ENCODE measurements at places on chromosomes 3 and 15.

DNA sequence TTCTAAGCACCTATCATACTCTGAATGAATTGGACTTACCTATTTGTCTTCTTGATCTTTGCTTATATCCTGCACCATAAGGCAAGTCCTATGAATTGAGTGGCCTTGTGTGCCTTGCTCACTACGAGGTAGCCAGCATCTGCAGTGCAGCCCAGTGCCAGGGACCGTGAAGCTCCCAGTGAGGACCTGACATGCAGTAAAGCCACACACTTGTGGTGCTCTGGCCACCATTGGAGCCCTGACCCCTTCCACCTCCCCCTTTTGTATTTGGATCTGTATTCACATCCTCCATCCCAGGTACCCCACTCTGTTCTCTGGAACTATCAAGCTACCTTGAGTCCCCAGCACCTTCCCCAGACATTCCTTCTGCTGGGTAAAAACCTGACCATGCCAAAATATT lies 52.1 kb downstream of the BSN start:
- DNase-seq: no peak

DNA sequence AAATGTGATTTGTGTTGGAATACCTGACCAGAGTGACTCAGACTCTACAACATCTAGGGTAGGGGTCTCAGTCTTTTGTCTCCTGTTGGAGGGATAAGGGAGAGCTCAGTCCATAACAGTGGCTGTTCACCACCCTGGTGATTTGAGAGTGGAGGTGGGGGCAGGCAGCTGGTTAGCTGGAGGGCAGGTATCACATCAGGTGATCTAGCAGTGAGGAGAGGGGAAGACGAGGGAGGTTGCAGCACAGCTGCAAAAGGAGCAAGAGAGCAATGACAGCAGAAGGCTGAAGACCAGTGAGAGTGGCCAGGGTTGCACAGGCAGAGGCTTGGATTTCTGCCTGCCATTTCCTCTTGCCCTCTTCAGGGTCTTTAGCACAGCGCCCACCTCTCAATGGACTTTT lies 38.4 kb downstream of the PLCL2 start:
- no peak for DNase-seq

- no peak for DNase-seq
Observed at GRCh38 chr3:149384911-149385321, 7.5 kb upstream of the TM4SF1 start.

- no peak for DNase-seq
Observed at GRCh38 chr3:31448882-31449243, 83.9 kb upstream of the STT3B start.

DNA sequence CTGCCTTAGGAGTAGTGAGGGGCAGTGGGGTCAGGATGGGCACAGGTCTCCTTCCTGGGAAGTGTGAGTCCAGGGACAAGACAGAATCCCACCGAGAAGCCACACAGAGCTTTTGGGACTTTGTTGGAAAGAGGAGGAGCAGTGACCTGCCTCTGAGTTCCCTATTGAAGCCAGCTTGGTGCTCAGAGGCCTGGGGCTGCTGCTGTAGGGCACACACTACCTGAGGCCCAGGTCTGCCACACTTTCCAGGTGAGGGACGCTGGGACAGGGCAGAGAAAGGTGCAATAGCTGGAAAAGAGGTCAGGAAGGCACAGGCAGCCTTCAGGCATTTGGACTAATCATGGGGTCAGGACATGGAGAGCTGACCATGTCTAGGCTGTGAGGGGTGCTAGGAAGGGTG lies 67.7 kb downstream of the SCN5A start:
- no peak for DNase-seq

DNA sequence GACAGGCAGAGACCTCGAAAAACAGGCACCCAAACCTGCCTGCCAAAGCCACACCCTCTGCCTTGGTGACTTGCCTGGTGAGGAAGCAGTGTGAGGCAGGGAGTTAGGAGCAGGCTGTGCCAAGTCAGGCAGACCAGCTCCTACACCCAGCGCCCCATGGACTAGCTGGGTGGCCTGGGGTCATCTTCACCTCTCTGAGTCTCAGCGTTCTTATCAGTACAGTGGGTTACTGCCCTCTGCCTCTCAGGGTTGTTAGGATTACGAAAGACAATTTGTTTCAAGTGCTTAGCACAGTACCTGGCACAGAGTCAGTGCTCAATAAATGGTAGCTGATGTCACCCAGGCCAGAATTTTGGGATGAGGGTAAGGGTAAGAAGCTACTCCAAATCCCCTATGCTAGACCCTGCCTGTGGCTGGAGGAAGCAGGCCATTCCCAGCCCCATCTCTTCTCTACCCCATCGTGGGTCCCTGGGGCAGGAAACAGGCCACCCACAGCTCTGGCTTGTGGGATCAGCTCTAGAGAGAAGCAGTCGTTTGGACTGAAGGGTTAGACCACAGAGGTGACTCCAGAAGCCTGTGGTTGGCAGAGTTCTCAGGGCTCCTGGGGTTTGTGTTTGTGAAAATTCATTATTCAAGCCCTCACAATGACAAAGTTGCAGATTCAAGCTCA lies 10.1 kb downstream of the SLC51B start:
- no peak for DNase-seq
